ENCODE measurements at places on chromosomes 2 and 18. TPM values are rescaled to one million over a fixed set of nuclear protein-coding genes. Genes with fewer than 3 reads are reported as not detected.

DNA sequence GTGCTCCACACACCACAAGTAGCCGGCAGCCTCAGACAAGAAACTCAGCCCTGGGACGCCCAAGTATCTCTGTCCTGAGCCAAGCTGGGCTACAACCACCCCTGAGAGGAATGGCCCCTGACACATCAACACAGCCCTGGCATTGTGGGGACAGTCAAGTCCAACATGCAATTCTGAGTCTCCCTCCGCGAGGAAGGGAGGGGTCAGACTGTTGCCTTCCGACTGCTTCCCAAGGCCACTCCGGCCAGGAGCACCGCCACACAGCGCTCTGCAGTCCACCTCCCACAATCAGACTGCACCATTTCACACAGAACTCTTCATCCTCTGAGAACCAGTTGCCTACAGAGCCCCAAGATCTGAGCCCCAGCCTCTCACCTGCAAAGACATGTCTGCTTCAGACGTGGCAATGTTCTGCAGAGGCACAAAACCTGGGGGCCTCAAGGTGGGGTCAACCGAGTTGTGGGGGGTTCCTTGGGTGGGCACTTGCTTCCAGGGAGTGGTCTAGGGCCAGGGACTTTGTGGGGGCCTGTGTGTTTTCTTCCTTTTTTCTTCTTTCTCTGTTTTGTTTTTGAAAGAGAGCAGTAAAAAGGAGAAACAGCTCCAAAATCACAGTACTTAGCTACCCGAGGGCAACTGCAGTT, 76.7 kb upstream of the SALL3 start:
- DNase-seq = no peak

DNA sequence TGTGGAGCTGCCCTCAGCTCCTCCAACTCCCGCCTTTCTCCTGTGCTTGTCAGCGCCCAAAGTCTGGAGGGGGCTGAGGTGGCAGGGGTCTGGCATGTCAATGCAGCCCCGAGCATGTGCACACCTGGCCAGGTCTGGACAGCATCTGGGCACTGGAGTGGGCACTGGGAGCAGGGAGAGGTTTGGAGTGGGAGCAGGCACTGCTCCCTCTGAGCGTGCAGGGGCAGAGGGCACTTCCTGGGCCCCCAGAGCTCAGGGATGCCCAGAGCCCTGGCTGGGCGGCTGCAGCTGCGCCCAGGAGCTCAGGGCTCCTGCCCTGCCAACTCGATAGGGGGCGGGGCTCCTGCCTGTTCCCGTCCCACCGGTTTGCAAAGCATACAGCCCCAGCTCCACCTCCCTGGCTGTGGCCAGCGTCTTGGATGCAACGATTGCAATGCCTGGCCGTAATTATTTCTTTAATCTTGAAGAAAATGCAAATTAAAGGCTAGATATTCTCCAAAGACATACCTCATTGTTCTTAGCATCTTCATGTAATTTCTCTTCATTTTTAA, 57.4 kb upstream of the LDAH start:
- no peak for DNase-seq

- no peak for DNase-seq
These were observed 63.0 kb upstream of the GLI2 start for GRCh38 chr2:120672526-120673204.

GRCh38 chr2:107648781-107649404, 177.8 kb upstream of the RGPD4 start:
- no peak for DNase-seq

- DNase-seq = no peak
These were observed 129.8 kb downstream of the PXDN start for GRCh38 chr2:1614564-1614963.

PDE1A gene
- 0.64 TPM for polyA plus RNA-seq

Data from liver (tissue), 10 donors.